ENCODE measurements at places on chromosomes 5 and 9.
A peak's percentile ranks its signal among the peaks of the same experiment; 100 is the strongest.

DNA sequence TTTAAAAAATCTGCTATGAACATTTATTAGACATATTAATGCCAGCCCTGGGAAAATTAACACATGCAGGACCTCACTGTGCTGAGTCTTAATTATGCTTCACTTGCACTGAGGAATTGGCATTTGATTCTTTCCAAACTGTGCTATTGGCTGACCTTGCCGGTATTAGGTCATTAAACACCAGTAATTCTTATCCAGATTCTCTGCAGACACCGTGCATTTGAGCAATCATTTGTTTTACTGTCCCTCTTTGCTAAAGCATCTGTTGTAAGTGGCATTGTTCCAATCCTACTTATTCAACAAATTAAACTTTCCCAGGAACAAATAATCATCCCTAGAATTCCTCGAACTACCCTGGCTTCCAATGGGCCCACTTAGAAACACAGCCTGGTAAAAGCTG lies 145.0 kb downstream of the SLC12A2 start:
- DNase-seq = no peak

GRCh38 chr9:21326526-21327139 lies 8.6 kb downstream of the KLHL9 start:
- DNase-seq = peak; percentile 61

DNA sequence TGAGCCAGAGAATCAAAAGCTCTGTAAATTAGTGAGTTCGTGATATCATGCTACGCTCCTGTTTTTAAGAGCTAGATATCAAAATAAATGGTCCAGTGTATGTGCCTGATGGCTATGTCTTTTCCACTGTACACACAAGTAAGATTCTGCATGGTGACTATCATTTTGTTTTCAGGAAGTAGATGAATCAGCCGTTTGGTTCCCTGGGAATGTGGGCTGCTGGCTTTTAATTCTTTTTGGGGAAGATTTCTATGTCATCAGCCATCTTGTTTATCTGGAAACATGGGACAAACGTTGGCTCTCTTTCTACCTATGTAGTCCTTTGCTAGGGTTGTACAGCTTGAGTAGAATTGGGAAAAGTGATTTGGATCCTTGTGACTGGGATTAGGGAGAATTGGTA lies 126.7 kb downstream of the GRIA1 start:
- no peak for DNase-seq

GRCh38 chr9:122322553-122322952 lies 48.3 kb upstream of the PTGS1 start:
- no peak for DNase-seq

DNA sequence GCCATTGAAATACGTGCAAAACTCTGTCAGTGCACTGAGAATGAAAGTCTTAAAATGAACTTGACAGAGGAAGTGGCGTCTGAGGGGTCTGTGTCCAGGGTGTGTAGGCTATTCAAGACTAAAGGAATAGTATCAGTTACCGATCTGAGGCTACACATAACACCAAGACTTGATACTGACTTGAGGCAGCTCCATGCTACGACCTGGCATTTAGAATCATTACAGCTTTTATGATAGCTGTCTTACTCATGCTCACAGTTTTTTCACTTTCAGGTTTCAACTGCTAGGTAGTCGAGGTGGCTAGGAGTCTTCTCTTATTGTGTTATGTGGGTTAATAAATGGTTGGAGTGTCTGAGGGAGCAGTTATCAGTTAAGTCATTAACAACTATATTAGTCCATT lies 92.8 kb upstream of the SLCO6A1 start:
- peak; percentile 11 for DNase-seq

DNA sequence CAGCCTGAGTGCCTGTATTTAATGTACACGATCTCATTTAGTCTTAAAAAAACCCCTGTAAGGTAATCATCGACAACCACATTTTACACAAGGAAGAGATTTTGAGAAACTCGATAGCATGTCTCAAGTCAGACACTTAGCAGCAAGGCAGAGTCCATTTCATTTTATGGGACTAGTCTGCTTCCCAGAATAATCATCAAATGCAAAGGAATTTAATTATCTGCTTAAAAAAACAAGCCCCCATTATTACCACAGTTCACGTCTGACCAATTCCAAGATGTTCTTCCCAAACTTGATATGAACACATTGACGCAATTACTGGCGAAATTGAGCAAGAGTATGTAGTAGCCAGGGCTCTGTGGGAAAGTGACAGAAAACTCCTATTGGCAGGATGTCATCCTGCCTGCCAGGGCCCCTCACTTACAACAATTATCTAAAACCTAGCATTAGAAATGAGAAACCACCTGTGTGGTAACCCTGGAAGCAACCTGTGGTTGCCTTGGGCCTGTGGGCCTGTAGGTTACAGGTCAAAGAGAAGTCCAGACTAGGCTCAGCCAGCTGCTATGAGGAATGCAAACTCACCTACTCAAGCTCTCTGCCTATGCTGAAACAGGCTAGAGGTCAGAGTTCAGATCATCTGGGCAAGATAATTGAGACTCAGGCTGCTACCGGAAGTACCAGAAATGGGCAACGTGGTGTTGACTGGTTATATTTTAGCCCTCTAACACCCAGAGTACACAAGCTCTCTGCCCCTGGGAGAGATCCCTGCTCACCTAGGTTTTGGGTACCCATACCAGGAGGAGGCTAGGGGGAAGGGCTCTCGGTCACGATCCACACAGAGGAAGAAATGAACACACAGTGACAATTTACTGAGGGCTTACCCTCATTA lies 1.6 kb downstream of the B4GALT1 start:
- peak; percentile 81 for DNase-seq

- no peak for DNase-seq
Observed at GRCh38 chr5:96252596-96252995, 180.5 kb downstream of the PCSK1 start.

DNA sequence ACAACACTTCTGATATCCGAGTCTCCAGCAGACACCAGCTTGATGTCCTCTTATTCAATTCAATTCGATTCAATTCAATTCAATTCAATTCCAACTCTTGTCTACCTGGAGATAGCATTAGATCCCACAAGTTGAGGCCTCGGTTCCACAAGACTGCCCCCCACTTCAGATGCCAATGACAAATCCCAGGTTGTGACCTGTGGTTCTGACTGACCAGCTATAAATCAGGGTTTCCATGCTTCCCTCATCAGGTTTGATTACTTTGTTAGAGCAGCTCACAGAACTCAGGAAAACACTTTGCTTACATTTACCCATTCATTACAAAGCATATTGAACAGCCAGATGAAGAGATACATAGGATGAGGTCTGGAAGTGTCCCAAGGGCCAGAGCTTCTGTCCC lies 82.6 kb downstream of the ALDH7A1 start:
- DNase-seq = no peak

DNA sequence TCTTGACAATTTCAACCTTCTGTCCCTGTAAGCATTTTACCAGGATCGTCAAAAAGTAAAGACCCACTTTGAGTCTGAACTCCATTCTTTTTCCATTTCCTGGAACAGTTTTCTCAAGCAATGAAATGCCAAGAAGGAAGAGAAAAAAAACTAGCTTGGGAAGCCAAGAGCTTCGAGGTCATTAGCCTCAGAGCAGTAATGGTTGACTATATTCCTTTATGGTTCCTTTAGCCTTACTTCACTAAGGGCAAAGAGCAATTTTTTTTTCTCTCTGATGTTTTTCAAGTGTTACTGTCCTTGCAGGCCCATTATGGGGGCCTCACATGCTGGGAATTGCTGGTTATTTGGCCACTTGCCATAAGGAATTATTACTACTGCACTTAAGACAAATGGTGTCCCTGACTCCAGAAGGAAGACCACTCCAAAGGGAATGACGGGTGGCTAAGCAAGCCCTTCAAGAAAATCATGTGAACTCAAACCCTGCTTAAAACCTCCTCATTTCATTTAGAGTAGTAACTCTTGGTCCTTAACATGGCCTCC lies 37.1 kb downstream of the BNC2 start:
- no peak for DNase-seq

GRCh38 chr5:126074538-126074937 lies 348.7 kb upstream of the GRAMD2B start:
- no peak for DNase-seq

GRCh38 chr5:131684051-131684450 lies 49.0 kb upstream of the RAPGEF6 start:
- DNase-seq = no peak

DNA sequence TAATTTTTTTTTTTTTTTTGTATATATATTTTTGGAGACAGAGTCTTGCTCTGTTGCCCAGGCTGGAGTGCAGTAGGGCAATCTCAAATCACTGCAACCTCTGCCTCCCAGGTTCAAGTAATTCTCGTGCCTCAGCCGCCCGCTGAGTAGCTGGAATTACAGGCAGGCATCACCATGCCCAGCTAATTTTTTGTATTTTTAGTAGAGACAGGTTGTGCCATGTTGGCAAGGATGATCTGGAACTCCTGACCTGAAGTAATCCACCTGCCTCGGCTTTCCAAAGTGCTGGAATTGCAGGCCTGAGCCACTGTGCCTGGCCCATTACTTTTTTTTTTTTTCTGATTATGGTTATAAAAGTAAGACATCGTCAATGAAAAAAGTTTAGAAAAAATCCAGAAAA lies 84.0 kb upstream of the LMNB1 start:
- no peak for DNase-seq

DNA sequence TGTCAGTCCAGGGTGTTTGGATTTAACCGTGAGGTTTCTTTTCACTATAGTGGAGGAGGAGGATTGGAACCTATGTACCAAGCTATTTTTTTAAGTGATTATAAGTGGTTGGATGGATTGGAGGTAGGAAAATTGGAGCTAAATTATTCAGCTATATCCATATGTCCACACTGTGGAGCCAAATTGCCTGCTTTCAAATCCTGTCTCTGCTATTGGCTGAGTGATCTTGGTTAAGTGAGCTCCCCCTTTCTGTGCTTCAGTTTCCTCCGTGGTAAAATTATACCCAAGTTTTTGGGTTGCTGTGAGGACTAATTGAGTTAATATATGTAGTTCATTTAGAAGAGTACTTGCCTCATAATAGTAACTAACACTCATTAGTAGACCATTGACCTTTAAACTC lies 2.5 kb downstream of the CENPP start:
- DNase-seq = peak; percentile 16

DNA sequence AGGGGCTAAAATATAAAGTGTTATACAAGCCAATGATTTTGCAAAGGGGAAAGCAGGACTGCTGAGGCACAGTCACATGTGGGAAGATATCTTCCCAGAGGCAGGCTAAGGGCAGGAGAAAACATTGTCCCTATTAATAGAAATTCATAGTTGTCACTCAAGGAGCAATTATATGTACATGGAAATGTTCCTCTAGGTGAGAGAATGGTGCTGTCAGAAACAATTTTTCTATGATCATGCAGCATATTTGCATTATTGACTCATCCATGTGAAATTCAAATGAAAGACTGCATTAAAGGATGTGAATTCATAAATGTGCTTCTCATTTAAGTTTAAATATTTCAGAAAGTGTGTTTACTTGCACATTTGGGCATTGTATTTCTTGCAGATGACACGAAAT lies 775.9 kb upstream of the CDH9 start:
- no peak for DNase-seq

DNA sequence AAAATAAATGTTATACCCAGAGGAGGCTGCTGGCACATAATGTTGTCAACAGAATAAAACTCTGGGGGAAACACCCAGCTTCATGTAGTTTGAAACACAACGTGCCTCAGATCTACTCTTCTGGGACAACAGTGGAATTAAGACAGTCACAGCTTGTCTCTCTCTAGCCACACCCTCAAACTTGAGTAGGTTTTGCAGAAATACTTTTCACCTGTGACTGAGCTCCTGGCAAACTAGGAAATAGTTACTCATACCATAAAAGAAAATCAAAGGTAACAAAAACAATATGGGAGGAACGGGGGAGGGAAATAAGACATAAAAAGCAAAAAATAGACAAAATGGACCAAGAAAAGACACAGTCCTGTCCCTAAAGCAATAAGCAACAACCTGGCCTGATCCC lies 14.4 kb downstream of the ELAVL2 start:
- DNase-seq = no peak

GRCh38 chr5:98964621-98965020 lies 35.8 kb upstream of the CHD1 start:
- no peak for DNase-seq

Data from activated CD4-positive, alpha-beta T cell treated with anti-CD3 and anti-CD28 coated beads, Interleukin-2, amount 50 U/mL, for 16 hours (primary cell).